Stimulated activated CD8-positive, alpha-beta memory T cell treated with anti-CD3 and anti-CD28 coated beads, Interleukin-15, amount 100 ng/mL, for 1 hour (primary cell): ENCODE measurements at places on chromosomes 16 and 17.

- no peak for DNase-seq
These were observed 573 bp downstream of the CDT1 start for GRCh38 chr16:88804173-88804551.

- DNase-seq = no peak
These were observed 6.4 kb upstream of the TOX3 start for GRCh38 chr16:52553322-52553721.

- no peak for DNase-seq
These were observed 74.0 kb downstream of the TANC2 start for GRCh38 chr17:63039899-63040602.

- DNase-seq = no peak
These were observed 6.3 kb upstream of the MAPK7 start for GRCh38 chr17:19372011-19372370.

GRCh38 chr16:88499836-88500251, 46.8 kb downstream of the ZFPM1 start:
- no peak for DNase-seq

DNA sequence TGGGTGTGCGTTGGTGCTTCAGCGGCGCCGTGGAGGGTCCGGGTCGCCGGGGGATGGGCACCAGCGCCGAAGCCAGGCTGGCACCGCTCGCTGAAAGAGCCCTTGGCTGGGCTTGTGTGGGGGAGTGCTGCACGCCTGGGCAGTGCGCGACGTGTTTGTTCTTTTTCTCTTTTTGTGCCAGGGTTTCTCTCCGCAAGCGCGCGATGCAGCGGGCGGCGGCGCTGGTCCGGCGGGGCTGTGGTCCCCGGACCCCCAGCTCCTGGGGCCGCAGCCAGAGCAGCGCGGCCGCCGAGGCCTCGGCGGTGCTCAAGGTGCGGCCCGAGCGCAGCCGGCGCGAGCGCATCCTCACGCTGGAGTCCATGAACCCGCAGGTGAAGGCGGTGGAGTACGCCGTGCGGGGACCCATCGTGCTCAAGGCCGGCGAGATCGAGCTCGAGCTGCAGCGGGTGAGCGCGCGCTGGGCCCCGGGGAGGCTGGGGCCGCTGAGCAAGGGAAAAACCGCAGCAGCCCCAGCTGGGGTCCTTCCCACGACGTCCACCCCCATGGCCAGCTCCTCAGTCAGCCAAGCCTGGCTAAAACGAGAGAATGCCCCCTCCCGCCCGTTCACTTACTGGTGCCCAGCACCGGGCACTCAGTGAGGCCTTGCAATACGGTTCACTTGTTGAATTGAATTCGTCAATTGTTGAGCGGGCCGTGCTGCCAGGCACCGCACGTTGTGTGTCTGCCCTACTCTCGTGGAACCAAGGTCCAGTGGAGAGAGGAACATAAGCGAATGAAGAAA, 541 bp downstream of the GPT2 start:
- no peak for DNase-seq

- no peak for DNase-seq
These were observed 5.4 kb upstream of the CRYBA1 start for GRCh38 chr17:29240968-29241963.

- no peak for DNase-seq
These were observed 53.5 kb downstream of the PARN start for GRCh38 chr16:14576532-14576931.

- no peak for DNase-seq
These were observed 65.8 kb downstream of the FTO start for GRCh38 chr16:53769787-53770186.

GRCh38 chr16:75064403-75065148, 52.0 kb downstream of the LDHD start:
- DNase-seq = no peak

DNA sequence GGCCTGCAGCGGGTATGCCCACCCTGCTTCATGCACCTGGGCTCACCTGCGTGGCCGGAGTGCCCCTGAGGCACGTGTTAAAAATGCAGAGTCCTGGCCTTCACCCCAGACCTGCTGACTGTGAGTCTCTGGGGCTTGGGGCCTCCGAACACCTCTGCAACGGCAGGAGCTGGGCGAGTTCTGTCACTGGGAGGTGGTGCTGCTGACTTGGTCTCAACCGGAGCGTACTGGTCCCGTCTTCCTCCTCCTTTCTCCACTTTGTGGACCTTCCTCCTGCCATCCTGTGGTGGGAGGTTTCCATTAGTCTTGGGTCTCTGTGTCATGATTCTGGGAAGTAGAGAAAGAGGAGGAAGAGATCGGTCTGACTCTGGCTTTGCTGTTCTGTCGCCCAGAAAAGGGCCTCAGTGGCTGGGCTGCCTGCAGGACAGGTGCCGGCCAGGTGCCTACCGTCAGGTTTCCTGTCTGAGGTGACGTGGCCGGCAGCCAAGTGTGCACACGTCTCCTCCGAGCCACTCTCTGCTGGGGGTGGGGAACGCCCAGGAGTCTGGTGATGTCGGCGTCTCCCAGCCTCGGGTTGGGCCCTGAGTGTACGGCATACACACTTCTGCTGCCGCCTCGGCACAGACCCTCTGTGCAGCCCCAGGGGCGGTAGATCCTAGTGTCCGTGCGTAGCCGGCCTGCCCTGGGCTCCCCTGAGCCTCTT, 6.9 kb downstream of the TSC2 start:
- DNase-seq = no peak

DNA sequence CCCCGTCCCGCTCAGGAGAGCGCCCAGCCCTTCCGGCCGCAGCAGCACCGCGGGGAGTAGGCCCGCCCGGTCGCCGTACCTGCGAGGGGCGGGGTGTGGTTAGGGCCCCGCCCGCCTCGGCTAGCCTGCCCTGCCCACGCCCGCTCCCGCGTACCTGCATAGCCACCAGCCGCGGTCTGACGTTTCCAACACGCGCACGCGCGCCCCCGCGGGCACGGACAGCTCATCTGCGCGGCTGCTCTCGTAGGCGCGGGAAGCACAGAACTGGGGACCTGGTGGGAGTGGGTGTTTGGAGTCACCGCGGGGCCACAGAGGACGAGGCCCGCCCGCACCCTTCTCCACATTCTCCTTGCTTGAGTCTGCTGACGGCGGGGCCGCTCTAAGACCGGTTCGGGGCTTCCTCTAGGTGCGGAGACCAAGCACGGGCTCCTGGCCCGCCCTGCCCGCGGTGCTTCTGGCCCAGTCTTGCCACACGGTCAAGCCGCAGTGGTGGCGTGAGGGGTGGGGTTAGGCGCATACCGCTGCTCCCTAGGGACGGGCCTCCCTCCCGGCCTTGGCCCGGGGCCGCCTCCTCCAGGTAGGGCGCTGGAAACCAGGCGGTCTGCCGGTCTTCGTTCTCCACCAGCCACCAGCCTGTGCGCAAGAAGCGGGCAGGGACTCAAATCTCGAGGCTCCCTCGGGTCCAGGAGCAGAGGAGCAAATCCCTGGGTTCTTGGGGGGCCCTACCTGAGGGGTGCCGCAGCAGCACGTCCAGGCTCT, 1.8 kb downstream of the NOXO1 start:
- no peak for DNase-seq

GRCh38 chr16:2238838-2239675, 2.8 kb downstream of the DNASE1L2 start:
- DNase-seq = no peak

- no peak for DNase-seq
These were observed 9.5 kb downstream of the IGSF6 start for GRCh38 chr16:21642861-21643260.

DNA sequence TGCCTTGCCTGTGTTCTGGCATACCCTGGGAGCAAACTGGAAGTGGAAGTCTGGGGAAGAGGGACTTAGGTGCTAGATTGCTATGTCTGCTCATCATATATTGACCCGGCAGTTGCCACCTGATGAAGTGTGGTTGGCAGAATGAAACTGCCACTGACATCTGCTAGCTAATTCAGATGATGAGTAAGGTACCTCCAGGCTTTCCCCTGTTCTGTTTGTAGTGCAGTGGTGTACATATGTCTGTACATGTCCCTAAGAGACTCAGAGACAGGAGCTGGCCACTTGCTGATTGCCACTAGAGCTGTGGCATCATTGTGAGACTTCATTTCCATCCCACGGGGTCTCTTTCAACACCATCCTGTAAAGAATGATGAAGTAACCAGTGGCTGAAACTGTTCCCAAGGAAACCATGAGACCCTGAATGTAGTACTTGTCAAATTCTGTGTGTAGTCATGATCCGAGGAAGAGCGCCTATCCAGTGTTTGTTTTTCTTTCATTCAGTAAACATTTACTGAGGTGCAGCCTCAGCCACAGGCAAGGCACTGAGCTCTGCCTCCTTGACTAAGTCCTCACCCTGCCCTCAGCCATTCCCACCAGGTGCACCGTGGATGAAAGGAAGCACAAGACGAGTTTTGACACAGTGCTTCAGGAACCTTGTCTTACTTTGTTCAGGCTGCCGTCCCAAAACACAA, 13.2 kb downstream of the CLUAP1 start:
- no peak for DNase-seq

GRCh38 chr17:219696-220095, 38.2 kb upstream of the DOC2B start:
- no peak for DNase-seq

- DNase-seq = no peak
These were observed 242.4 kb upstream of the SALL1 start for GRCh38 chr16:51393381-51394005.

- DNase-seq = no peak
These were observed 303.9 kb downstream of the C16orf95 start for GRCh38 chr16:87012954-87013938.

GRCh38 chr17:413016-413350, 60.4 kb upstream of the RPH3AL start:
- DNase-seq = no peak

DNA sequence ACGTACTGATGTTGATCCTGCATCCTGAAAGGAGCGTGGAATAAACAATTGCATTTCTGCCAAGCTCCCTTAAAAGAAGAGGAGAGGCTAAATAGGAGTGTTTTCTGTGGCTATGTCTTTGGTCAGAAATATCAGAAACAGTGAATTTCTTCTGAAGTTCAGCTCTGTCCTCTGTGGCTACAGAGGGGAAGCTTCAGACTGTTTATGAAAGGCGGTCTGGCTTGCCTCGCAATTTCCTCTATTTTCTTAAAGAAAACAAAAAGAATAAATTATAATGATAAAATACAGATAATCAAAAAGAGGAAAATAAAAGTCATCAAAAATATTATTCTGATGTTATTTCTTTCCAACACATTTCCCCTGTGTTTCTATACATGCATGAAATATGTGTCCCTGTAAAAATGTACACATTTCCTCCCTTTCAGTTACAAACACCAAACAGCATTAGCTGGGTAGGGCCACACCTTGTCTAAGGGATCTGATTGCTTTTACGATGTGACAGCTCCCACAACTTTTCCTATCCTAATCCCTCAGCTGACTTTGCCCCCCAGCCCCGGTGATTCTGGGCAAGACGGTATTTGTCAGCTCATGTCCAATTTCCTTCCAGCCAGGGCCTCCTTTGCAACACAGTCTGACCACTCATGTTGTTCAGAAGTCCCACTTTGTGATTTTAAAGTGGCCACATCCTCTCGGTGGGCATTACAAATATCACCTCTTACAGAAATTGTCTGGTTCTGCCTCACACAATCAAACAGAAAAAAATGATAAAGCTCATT, 439.0 kb downstream of the HS3ST3B1 start:
- no peak for DNase-seq

DNA sequence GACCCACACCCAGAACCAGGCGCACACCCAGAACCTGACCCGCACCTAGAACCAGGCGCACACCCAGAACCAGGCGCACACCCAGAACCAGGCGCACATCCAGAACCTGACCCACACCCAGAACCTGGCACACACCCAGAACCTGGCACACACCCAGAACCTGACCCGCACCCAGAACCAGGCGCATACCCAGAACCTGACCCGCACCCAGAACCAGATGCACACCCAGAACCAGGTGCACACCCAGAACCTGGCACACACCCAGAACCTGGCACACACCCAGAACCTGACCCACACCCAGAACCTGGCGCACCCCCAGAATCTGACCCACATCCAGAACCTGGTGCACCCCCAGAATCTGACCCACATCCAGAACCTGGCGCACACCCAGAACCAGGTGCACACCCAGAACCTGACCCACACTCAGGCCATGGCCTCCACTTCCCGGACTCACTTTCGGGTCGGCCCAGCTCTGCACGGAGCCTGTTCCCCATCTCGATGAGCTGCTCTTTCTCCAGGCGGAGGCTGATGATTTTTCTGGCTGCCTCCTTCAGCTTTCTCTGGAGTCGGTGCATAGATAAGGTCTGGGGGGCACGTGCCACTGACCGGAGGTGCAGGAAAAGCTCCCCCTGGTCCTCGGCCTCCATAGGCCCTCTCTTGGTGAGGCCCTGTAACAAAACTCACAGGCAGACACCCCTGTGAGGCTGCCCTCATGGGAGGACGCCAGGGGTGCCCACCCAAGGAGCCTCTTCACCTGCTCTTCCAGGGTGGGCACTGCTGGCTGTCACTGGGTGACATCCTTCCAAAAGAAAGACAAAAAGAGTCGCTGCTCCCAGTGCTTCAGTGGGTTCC, 53.3 kb upstream of the FASN start:
- DNase-seq = no peak

- DNase-seq = no peak
These were observed 66.9 kb upstream of the GSG1L start for GRCh38 chr16:28130099-28131088.

- DNase-seq = no peak
These were observed 20.5 kb downstream of the CDIP1 start for GRCh38 chr16:4517812-4518680.

DNA sequence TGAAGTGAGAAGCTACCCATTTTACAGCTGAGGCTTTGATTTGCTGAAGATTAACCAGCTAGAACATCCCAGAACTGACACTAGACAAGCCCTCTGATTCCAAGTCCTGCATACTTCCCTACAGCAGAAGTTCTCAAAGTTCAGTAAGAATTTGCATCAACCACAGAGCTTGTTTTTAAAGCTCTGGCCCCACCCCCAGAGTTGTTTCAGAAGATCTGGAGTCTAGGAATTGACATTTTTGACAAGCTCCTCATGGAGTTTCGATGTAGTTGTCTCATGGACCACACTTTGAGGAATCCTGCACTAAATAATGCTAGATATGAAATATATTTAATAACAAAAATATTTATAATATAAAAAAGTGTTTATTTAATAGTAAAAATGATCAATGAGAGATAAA, 120.3 kb upstream of the ADAMTS18 start:
- DNase-seq = no peak

DNA sequence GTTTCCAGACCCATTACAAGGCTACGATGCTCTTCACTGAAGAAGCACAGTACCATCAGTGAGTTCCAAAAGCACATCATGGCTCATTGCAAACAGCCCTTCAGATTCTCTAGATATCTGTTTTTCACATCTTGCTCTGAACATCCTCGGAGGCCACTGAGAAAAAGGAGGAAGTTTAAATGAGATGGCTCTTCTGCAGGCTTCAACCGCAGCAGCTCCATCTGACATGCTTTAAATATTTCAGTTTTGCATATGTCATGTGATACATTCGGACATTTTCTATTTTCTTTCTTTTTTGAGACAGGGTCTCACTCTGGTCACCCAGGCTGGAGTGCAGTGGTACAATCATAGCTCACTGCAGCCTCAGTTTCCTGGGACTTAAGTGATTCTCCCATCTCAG, 396.8 kb downstream of the NPIPA8 start:
- DNase-seq = no peak

GRCh38 chr17:60535382-60536279, 9.6 kb upstream of the APPBP2 start:
- no peak for DNase-seq

GRCh38 chr16:67514382-67514828, 14.2 kb upstream of the RIPOR1 start:
- DNase-seq = peak; percentile 67
